ENCODE measurements at places on chromosomes 2 and 18. TPM values are rescaled to one million over a fixed set of nuclear protein-coding genes. Genes with fewer than 3 reads are reported as not detected.

The MEIS1 gene
- total RNA-seq: 76.6 TPM

The RSAD2 gene
- 8.9 TPM for total RNA-seq

GRCh38 chr2:83234246-83234645, 1224.8 kb downstream of the SUCLG1 start:
- no peaks in the 10 kb centered on the region for H3K36me3 ChIP-seq
- no peaks in the 10 kb centered on the region for H3K27me3 ChIP-seq
- H3K4me3 ChIP-seq: no peak overlapping the region
- no peaks in the 10 kb centered on the region for H3K4me1 ChIP-seq
- H3K27ac ChIP-seq: no peak overlapping the region
- no peak for DNase-seq

- no peak for DNase-seq
- no peaks in the 10 kb centered on the region for H3K4me1 ChIP-seq
- H3K36me3 ChIP-seq: no peaks in the 10 kb centered on the region
- H3K4me3 ChIP-seq: no peak overlapping the region
Measured at GRCh38 chr2:102743259-102743658, 18.6 kb upstream of the TMEM182 start.

The ALS2 gene
- 24.3 TPM for total RNA-seq

DNA sequence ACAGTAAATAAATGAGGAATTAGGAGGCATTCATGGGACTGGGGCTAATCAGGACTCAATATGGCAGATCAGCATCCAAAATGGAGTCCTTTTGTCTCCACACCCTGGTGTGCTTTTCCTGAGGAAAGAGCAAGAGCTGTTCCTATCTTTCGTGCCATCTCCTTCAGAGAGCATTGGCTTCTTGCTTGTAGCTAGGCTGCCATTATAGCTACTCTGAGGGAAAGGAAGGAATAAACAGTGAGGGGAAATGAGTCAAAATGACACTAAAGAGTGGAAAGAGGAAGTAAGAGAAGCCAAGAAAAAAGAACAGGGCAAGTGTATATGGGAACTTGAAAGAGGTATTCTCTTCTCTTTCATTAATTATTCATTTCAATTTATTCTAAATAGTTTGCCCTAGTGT, 8.4 kb upstream of the NMI start:
- no peaks in the 10 kb centered on the region for H3K27me3 ChIP-seq
- H3K36me3 ChIP-seq: no peaks in the 10 kb centered on the region
- no peak overlapping the region for H3K4me3 ChIP-seq
- no peaks in the 10 kb centered on the region for H3K4me1 ChIP-seq

The CD207 gene
- total RNA-seq: not detected

GRCh38 chr2:223970343-223971128, 13.3 kb downstream of the MRPL44 start:
- DNase-seq: no peak
- no peaks in the 10 kb centered on the region for H3K36me3 ChIP-seq

Data from aorta (tissue), 5 donors.